Calu3 (cell line): ENCODE measurements at places on chromosomes 3 and 15. TPM values are rescaled to one million over a fixed set of nuclear protein-coding genes. Genes with fewer than 3 reads are reported as not detected.

The LSAMP gene
- total RNA-seq: 0.90 and 1.0 TPM in 2 replicates

The LRRC34 gene
- not detected in 2 replicates for total RNA-seq

GRCh38 chr3:149145974-149146373 is 16.5 kb downstream of the HPS3 start:
- no peak for DNase-seq

GRCh38 chr3:71177375-71177774 is 406.2 kb downstream of the FOXP1 start:
- no peak for DNase-seq

- DNase-seq: no peak
Observed at GRCh38 chr15:51240066-51240465, 98.3 kb downstream of the CYP19A1 start.
